ENCODE measurements at places on chromosomes 7 and 10.
A peak's percentile ranks its signal among the peaks of the same experiment; 100 is the strongest.

DNA sequence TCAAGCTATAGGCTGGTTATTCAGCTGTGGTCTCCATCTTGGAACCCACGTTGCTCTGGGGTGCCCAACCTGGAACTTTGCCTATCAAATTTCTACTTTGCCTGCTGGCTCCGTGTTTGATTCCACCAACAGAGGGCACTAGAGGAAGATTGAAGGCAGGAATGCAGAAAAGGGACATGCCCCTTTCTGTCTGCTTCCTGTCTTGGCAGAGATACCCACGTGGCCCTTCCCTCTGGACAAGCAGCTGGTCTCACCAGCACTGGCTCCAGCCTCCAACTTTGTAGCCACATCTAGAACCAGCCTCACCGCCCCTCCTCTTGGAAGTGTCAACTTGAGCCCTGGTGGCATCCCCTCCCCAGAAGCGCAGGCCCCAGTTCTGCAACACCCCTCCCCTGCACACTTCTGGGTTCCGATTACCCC lies 52.1 kb upstream of the ZNF438 start:
- DNase-seq: peak; percentile 61

DNA sequence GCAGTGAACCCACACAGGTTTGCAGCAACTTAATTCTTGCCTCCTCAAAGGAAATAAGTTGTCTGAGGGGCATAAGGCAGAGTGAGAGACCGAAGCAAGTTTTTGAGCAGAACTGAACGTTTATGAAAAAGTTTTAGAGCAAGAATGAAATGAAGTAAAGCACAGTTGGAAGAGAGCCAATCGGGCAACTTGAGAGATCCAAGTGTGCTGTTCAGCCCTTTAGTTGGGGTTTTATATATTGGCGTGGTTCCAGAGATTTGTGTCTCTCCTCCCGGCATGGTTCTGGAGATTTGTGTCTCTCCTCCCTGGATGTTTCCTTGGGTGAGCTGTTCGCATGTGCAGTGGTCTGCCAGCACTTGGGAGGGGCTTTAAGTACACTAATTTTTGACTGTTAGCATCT lies 141.4 kb upstream of the DGKB start:
- DNase-seq: no peak

GRCh38 chr7:30846378-30846777 lies 65.3 kb upstream of the AQP1 start:
- no peak for DNase-seq

GRCh38 chr7:7895004-7895650 lies 73.5 kb upstream of the GLCCI1 start:
- no peak for DNase-seq

DNA sequence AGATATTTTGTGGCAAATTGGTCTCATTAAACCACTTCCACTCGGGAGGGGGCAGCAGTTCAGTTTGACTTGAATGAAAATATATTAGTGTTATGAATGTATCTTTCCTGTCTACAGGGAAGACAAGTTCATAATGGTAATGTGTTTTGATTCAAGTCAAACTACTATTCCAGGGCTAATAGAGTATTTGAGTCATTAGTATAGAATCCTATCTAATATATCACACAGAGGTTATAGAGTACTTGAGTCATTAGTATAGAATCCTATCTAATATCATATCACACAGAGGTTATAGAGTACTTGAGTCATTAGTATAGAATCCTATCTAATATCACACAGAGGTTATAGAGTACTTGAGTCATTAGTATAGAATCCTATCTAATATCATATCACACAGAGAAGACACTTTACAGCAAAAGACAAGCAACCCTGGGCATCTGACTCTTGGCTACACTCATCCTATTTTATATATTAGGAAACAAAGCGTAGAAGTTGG lies 199.7 kb upstream of the MAGI2 start:
- DNase-seq: peak; percentile 28

DNA sequence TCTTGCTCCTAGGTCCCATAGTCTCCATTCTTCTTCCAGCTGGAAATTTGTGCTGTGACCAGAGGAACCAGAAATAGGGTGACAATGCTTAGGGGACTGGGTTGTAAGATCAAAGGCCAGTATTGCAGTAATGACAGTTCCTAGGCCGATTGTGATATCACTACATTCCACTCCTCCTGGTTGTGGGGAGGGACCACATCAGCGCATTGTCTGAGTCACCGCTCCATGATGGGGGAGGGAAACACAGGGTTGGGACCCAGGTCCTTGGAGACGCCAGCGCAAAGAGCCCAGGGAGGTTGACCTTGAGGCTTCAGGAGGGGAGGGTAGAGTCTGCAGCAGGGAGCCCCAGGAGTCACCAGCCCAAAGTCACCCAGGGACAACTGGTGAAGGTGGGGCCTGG lies 20.8 kb upstream of the GGCT start:
- DNase-seq: no peak

GRCh38 chr7:74318043-74318442 lies 28.8 kb downstream of the CLIP2 start:
- DNase-seq: no peak

DNA sequence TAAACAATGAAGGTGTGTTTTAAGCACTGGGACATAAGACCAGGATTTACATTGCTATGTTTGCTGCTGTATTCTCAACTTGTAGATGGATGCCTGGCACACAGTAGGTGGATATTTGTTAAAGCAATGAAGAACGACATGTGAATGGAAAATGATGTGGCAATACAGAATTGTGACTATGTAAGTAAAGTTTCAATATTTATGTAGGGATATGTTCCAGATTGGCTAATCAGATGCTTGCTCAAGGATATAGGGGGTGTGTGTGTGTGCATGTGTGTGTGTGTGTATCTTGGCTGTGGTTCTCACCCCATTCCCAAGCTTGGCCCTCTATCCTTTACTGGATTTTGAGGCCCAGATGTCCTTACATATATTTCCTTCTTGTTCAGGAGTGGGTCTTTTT lies 42.7 kb upstream of the LAMB1 start:
- peak; percentile 70 for DNase-seq

DNA sequence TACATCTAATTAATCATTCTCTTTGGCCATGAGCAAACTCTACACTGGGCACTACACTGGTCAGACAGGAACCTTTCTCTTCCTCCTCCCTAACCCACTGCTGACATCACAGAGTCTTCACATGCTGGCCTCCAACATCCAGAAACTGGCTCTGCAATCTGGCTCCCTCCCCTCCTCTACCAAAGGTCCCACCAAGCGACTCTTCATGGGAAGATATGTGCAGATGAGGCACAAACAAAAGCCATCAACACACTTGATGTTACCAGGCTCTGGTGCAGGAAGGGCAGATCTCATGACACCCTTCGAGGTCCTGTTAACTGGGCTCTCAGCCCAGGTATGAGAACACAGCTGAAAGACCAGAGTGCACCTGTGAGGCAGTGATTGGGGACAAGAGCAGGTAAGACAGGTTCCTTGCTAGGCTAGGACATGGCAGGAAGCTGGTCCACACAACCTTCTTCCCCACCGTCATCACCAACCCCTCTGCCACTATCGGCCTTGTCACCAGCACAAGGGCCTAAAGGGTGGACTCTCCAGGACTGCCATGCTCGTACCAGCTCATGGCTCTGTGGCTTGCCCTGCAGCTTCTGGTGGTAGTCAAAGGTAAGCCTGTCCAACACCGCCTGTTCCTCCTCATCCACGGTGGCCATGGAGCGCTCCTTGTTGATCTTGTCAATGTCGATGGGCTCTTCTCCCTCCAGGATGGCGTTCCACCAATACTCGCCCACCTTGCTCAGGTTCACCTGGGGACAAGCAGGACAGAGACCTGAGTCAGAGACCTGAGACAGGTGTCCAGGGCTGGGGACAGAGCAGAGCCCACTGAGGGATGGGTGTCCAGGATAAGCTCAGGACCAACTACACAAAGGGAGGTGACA lies 66.6 kb upstream of the CAMK2B start:
- DNase-seq: no peak

DNA sequence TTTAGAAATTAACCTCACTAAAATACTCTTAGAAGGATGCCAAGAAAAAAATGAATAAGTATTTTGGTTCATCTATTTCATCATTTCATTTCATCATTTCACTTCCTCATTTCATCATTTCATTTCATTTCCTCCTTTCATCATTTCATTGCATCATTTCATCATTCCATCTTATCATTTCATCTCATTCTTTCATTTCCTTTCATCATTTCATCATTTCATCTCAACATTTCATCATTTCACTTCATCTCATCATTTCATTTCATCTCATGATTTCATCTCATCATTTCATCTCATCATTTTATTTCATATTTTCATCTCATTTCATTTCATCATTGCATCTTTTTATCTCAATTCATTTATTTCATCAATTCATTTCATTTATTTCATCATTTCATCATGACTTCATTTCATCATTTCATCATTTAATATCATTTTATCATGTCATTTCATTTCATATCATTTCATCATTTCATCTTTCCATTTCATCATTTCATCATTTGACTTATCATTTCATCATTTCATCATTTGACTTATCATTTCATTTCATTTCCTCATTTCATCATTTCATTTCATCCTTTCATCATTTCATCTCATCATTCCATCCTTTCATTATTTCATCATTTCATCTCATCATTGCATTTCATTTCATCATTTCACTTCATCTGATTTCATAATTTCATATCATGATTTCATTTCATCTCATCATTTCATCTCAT lies 129.9 kb downstream of the ZNF92 start:
- DNase-seq: no peak

GRCh38 chr7:30467271-30467670 lies 11.3 kb downstream of the NOD1 start:
- DNase-seq: no peak

- DNase-seq: no peak
Measured at GRCh38 chr10:75159519-75159918, 48.1 kb downstream of the SAMD8 start.

GRCh38 chr10:93553482-93554315 lies 12.8 kb upstream of the FFAR4 start:
- peak; percentile 48 for DNase-seq

- no peak for DNase-seq
Measured at GRCh38 chr7:93039786-93040185, 78.0 kb downstream of the SAMD9 start.

DNA sequence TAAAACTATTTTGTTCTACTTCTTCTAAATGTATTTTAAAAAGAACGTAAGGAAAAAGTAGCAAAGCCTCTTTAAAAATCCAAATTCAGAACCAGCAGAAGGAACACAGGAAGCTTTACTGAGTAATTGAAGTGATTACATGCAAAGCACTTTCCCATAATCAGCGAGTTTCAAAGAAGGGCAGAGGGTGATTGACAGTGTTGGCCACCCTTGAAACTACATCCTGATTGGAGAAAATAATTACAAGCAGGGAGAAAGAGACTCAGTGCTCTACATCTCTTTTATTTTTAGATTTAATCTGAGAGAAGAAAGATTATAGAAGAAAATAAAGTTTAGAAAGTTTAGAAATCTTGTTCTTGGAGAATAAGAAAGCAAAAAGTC lies 20.3 kb upstream of the HGF start:
- no peak for DNase-seq

DNA sequence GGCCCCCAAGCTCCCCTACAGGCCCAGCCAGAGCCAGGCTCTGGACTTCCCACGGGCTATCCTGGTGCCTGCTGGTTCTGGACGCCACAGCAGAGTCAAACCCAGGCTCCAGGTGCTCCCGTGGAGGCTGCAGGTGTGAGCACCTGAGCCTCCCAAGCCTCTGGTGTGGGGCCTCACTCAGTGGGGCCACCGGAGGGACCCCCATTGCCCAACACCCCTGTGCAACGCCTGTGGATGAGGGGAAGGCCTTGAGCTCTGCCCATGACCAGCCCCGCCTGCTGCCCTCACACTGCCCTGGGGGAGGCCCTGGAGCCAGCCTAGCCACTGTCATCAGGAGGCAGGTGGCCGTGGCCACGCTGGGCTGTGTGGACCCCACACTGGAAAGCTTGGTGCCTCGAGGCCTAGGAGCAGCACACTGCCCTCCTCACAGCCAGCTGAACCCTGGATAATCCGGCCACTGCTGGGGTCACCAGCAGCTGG lies 229.3 kb downstream of the MAD1L1 start:
- DNase-seq: no peak

- no peak for DNase-seq
Measured at GRCh38 chr10:118458957-118459641, 117.0 kb upstream of the FAM204A start.

- no peak for DNase-seq
Measured at GRCh38 chr7:149223176-149223575, 16.3 kb upstream of the ZNF212 start.

DNA sequence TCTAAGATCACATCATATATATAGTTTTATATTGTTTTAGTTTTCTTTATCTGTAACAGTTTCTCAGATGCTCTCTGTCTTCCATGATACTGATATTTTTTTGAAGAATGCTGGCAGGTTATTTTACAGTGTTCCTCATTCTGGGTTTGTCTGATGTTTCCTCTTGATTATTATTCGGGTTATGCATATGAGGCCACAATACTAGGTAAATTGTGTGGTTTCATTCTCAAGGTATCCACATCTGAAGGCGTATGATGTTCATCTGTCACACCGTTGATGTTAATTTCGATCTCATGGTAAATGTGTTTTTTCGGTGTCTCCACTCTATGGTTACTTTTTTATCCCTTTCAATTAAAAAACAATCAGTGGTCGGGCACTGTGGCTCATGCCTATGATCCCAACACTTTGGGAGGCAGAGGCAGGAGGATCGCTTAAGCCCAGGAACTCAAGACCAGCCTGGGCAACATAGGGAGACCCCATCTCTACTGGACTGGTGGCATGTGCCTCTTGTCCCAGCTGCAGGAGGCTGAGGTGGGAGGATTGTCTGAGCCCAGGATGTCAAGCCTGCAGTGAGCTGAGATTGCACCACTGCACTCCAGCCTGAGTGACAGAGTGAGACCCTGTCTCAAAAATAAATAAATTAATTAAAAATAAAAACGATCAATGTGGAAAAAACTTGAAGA lies 108.9 kb downstream of the TPST1 start:
- no peak for DNase-seq

DNA sequence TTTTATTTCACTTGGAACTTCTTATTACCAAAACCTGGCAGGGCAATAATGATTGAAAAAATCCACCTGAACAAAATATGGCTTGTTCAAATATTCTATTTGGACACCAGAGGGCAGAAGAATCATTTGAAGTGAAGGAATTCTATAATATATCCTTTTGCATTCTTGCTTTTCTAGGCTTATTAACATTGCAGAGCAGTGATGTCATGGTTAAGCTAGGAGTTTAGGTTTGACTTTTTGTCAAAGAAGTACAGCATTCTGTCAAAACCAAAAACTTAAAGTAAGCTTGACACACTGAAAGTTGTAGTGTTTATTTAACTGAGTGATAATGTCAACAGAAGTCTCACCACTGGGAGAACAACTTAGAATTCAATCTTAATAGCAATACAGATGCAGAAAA lies 156.0 kb downstream of the SEMA3D start:
- peak; percentile 81 for DNase-seq

DNA sequence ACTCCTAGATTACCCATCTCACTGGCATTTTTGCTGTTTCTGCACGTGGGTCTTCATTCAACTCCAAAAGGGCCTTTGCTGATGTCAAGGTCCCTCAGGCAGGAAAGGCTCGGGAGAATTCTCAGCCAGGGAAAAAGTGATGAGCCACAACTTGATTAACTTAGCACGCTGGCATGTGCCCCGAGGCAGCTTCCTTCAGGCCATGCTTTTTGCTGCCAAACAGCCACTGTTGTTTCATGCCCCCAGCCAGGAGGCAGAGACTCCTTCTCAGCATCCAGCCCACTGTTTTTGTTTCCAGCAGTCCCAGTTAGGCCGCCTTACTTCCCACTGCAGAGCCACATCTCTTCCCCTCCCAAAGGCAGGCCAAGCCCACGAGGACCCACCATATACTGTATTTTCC lies 266.5 kb upstream of the YAE1 start:
- DNase-seq: no peak
